Stimulated activated CD4-positive, alpha-beta T cell treated with anti-CD3 and anti-CD28 coated beads, TNF-alpha, amount 100 ng/mL, for 4 hours (primary cell): ENCODE measurements at places on chromosomes 7 and 10.

DNA sequence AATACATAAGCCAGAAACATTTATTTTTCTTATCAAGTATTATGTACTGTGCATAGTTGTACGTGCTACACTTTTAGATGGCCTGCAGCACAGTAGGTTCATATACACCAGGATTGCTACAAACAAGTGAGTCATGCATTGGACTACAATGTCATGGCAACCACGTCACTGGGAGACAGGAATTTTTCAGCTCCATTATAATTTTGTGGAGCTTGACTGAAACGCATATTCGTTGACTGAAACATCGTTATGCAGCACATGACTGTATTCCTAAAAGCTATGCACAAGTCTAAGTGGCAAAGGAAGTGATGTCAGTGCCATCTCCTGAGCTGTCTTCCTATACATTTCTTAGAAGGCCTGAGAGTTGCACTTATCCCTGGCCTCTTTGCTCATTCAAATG, 871.8 kb downstream of the IPMK start:
- DNase-seq = no peak

GRCh38 chr7:136058546-136058945, 81.4 kb upstream of the MTPN start:
- no peak for DNase-seq

DNA sequence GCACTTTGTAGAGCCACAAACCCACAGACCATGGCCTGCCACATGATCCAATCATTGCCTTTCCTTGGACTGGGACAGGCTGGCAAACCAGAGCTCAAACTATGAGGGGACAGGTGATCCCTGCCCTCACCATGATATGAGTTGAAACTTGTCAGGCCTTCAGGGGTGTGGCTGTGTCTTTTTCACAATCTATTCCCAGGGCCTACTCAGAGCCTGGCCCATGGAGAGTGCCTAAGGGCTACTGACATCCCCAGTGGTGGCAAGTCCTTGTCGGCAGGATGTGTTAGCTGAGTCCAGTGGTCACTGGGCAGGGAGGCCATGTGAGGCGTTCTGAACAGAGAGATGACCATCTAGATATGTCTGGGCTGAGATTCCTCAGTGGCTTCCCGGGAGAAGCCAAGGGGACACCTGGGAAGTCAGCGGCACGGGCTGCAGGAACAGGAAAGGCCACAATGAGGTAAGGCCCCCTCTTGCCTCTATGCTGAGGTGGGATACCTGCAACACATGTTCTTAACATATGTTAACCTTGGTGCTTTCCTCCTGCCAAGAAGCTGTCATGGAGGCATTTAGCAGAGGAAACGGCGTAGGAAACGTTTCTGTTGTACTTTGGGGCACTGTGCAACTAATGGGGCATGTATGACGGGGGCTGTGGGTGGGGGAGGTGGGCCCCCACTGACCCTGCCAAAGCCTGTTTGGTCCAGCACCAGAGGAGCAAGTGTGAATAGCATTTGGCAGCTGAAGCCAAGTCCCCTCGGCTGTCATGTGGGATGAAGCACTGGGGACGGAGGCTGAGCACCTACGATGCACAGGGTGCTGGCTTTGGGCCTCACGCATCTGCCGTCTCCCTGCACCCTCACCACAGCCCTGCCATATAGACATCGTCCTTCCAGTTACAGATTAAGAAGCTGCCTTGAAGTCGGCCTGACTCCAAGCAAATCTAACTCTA, 384.0 kb downstream of the RPS24 start:
- no peak for DNase-seq

GRCh38 chr7:116353647-116354046, 143.3 kb downstream of the TES start:
- no peak for DNase-seq

GRCh38 chr10:17229967-17230682, 2.1 kb downstream of the VIM start:
- DNase-seq = peak; percentile 74

DNA sequence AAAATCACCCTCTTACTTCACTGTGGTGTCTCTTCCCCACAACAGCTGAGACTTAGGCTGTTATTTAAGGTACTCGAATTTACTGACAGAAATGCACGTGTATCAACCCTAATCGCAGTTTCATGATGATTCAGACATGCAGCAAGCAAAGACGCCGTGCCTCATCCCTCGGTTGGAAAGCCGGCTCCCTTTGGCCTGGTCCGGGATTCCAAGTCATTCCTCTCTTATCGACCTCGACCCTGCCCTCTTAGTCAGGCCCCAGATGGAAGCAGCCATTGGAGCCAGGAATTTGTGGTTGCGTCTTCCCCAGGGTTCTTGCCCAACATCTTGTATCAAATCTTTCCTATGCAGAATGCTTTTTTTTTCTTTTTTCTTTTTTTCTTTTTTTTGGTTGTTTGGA, 229.5 kb downstream of the GATA3 start:
- no peak for DNase-seq

DNA sequence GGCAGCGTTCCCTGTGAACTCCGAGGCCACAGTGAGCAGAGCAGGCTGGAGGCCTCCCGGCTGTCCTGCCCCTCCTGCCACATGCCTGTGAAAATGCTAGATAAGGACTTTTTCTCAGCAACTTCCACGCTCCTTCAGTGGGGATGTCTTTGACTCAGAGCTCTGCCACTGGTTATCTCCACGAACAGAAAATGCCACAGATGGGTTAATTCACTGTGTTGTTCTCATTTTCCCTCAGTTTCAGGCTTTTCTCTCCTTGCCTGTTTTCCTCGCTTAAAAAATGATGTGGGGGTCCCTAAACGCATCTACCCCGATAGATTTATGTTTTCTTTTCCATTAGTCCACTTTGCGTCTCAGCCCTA, 51.3 kb downstream of the IKZF1 start:
- no peak for DNase-seq

DNA sequence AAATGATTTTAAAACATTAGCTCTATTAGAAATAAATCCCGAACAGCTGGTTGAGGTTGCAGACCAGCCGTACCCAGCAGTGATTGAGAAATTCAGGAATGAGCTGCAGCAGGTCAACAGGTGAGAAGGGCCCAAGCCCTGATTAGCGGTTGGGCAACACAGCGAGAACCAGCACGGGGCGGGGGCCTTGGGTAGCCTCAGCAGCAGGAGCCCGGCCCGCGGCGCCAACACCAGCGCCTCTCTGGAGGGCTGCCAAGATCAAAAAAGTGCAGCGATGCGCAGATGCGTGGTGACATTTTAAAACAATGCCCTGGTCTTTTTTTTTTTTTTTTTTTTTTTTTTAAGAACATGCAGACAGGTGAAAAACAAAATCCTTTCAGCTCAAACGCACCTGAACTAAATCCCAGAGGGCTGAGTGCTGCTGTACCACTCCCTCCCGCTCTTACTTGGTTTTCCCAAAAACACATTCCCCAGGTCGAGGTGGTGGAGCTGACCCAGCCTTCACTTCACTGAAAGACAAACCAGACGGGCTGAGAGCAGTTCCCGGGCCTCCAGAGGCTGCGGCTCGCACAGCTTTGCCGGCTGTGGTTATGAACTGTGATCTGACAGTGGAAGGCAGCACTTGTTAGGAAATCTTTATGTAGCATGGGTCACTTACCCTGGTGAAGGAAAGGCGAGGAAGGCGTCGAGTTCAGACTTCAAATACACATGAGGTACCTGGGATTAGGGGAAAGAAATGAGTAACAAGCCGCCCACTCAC, 579.4 kb downstream of the SDK1 start:
- no peak for DNase-seq

DNA sequence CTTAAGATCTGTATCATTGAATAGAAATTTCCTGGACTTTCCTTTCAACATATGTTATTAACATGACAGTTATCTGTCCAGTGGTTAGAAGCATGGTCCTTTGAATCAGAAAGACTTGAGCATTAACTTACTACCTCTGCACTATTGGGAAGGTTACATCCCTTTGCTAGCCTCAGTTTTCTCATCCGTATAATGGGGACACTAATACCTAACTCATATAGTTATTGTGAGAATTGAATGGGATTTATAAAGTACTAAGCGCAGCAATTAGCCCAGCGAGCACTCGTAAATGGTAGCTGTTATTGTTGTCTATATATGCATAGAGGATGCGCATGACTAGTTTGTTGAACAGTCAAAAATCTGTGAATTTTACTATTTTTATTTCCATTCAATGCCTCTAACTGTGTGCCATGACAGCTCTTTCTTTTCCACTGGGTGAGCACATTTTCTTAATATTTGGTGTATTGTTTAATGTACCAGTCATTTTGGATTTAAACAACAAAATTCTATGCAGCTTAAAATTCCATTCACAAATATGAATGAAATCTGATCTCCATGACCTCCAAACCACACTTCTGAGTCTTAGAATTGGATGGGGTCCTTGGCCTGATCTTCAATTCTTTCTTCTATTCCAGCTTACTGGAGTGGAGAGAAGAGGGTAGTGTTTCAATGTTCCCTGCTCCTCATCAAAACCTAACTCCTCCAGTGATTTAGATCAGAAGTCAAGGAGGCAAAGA, 65.0 kb downstream of the CACNB2 start:
- no peak for DNase-seq

DNA sequence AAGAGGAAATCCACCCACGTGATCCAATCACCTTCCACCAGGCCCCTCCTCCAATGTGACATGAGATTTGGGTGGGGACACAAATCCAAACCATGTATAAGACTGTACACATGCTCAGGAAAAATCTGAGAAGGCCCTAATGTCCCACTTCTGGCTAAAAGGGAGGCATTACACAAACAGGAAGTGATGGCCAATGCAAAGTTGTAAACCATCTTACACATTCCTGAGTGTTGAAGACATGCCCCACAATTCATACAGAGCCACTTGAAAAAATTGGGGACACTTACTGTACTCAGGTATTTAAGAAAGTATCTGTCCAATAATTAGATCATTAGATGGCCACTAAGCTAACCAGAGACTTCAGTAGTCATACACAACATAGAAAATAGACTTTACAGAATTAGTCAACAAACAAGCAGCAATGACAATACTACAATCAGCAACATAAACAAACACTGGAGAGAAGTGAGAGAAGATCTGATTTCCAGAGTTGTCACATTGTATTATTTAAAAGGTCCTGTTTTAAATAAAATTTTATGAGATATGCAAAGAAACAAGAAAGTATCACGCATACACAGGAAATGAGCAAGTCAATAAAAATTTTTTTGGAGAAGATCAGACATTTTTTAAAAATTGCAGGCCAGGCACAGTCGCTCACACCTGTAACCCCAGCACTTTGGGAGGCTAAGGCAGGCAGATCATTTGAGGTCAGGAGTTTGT, 143.3 kb downstream of the DGKI start:
- no peak for DNase-seq

DNA sequence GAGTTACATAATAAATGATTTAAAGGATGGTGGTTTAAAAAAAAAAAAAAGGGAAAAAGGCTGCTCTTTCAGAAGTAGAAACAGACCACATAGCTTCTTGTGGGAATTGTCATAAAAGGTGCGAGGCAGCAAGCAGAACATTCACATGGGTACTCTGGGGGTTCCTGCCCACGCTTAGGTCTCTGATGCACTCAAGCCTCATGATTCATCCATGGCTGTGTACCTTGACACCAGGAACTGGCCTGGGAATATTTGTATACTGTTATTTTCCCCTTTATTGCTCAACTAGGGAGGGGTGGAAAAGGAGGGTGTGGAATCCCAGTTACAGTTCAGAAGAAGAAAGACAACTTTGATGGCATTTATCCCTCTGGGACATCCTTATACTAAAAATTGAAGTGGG, 4.0 kb downstream of the PON2 start:
- DNase-seq = no peak

DNA sequence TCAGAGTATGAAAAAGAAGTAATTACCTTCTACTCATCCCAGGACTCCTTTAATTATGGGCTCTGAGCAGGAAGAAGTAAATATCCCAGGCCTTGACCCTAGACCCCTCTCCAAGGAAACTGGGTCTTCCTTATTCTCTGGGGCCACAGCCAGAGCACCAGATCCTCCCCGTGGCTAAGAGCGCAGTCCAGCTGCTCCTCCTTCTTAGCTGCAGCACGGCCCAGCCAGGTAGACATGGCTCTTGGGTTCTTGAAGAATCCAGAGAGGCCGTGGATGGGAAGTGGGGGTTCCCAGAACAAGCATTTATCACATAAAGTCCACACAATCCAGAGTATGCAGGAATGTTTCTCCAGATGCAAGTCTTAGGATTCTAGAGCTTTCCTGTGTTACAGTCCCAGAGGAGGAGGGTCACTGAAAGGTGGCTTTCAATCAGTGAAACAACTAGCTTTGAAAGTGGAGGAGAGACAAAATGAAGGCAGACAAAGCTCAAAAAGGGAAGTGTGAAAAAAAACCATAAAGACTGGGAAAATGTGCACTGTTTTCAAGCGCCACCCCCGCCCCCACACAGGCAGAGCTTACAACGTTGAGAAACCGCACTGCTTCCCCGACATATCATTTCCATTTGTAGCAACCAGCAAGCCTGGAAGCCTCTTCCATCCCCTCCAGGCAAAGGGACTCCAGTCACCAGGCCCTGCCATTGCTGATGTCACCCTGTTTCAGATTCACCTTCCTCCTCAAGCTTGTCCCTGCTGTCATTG, 396.5 kb upstream of the MKI67 start:
- no peak for DNase-seq

DNA sequence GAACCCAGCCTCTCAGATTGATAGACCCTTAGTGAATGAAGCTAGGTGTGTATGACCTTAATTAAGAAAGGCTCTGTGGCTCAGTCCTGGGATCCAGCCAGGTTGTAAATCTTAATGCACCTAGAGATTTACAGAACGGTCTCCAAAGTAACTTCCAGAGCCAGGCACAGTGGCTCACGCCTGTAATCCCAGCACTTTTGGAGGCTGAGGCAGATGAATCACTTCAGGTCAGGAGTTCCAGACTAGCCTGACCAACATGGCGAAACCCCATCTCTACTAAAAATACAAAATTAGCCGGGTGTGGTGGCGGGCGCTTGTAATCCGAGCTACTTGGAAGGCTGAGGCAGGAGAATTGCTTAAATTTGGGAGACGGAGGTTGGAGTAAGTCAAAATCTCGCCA, 24.3 kb downstream of the CALHM2 start:
- DNase-seq = no peak

- no peak for DNase-seq
These were observed 7.7 kb downstream of the BBS9 start for GRCh38 chr7:33137103-33137502.

GRCh38 chr10:59634102-59634501, 75.5 kb downstream of the SLC16A9 start:
- no peak for DNase-seq

DNA sequence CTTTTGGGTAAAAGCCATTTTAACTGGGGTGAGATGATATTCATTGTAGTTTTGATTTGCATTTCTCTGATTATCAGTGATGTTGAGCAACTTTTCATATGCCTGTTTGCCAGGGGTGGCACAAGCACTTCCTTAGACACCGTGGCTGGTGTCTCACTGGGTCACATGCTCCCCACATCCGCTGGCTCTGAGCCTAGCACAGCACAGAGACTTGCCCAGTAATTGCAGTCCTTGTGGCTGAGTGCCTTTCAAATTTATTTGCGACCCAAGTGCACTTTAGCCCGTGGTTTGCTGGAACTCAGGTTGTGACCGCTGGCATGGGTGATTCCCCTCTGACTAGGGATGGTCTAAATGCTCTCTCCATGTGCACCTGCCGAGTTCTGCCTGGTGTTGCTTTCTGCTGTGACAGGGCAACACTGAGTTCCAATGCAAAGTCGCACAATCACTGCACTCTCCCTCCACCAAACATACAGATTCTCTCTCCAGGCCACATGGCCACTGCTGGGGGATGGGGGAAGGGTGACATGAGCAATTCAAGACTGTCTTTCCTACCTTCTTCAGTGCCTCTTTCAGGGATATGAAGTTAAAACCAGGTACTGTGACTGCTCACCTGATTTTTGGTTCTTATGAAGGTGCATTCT, 66.5 kb downstream of the ZNF277 start:
- DNase-seq = no peak

GRCh38 chr10:48626986-48627731, 22.3 kb upstream of the ARHGAP22 start:
- DNase-seq = no peak

- DNase-seq = no peak
These were observed 19.5 kb downstream of the AMZ1 start for GRCh38 chr7:2707481-2707880.
